WERI-Rb-1 (cell line): ENCODE measurements at places on chromosomes 5 and 9.

GRCh38 chr5:94240596-94240992, 377.8 kb downstream of the KIAA0825 start:
- DNase-seq: no peak

DNA sequence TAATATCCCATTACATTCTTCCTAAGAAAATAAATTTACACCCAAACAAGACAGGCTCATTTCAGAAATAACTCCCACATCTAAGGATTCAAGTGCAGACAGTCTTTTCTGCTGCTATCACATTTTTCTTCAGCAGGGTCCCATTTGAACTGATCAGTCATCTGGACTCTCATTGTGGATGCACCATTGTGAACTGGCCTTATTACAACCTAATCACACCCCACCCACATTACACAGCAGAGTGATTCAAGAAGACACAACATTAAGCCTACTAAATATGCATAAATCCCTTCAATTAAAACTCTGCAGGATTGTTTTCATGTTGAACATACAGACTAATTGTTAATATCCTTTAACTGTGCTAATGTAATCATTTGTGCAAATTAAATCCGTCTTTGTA, 146.2 kb downstream of the CDH12 start:
- no peak for DNase-seq

DNA sequence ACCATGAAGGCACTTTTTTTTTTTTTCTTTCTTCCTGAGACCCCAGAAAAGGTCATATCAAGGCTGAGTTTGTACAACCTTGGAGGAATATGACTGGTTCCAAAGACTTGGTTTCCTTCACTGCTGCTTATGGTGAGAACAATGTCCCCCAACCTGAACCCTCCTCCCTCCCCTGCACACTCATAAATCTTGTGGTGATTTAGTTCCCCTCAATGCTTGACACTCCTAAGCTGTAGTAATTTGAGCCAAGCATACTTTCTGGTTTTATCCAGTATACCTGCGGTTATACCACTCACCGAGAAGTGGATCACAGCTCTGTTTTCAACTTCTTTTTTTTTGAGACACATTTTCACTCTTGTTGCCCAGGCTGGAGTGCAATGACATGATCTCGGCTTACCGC, 149.9 kb upstream of the KLF4 start:
- peak; percentile 45 for DNase-seq

DNA sequence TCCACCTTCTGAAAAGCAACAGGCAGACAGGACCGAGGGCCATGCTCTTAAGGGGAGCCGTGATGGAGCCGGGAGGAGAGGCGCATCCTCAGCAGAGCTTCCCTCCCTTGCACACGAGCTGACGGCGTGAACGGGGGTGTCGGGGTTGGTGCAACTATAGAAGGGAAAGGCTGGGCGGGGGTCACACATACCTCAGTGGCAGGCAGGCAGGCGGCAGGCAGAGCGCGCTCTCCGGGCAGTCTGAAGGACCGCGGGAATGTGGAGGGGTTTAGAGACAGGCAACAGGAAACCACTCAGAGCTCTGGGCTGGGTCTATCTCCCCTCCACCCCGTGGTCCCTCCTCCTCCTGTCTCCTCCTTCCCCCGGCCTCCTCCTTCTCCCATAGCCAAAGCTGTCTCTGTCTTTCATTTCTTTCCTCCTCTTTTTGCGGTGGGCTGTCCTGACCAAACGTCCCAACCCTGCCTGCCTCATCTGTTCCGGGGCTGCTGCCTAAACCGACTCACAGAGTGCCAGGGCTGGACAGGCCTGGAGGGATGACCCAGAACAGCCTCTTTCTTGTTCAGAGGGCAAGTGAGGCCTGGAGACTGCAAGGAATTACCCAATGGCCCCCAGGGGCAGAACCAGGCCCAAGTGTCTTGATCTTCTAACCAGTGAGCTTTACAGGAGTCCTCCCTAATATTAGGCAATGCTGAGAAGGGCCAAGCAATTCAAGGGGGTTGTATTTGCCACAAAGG, at the start of gene SPARC:
Gene SPARC (minus strand): TSS at position 242 of the 734 bp plus-strand sequence. CDS start 10,727 bp downstream, outside the sequence.
- DNase-seq: peak; percentile 69

- DNase-seq: no peak
These were observed 29.3 kb downstream of the TLR4 start for GRCh38 chr9:117733465-117733864.

GRCh38 chr5:10421896-10422691, 19.6 kb upstream of the ROPN1L start:
- no peak for DNase-seq

GRCh38 chr5:56516035-56516434, 282.9 kb upstream of the ANKRD55 start:
- no peak for DNase-seq

DNA sequence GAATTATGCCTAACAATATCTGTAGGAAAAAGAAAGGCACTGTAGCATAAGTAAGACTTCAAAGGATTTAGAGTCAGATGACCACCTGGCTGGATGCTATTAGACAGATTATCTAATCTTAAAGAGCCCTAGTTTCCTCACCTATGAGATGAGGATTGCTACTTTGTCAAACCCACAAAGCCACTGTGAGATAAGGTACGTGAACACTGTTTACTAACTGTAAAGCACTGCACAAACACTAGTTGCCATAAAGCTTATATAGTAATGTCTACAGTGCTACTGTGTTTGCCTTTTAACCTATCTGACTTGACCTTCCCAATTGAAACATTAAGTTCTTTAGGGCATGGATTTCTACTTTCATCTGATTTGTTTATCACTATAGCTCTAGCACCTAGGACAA, 10.3 kb downstream of the TRMO start:
- no peak for DNase-seq

DNA sequence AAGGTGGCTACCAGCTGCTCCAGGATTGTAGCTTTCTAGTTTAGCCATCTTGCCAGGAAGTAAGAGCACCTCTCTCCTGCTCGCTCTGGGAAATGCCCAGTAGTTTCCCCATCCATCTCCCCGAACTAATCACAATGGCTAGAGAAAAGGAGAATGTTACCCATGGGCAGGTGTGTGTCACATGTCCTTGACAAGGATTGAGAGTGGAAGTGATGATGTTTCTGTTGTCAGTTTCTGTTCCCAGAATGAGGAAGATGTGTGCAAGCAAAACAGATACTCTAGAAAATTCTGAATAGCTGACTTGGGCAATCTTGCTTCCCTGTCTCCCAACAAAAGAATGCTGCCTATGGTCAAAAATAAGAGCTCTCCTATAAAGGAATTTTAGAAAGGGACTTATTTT, 429.5 kb downstream of the EBF1 start:
- no peak for DNase-seq
